Vagina (tissue), 2 donors: ENCODE measurements at places on chromosomes 11 and 22.

- no peak for DNase-seq
Measured at GRCh38 chr11:132072044-132072857, 701.8 kb downstream of the NTM start.

- DNase-seq: no peak
Measured at GRCh38 chr22:37178350-37179125, 9.5 kb downstream of the C1QTNF6 start.

GRCh38 chr11:2590131-2590964 lies 109.4 kb downstream of the KCNQ1OT1 start:
- DNase-seq: no peak

- no peak for DNase-seq
Measured at GRCh38 chr11:108906329-108906728, 241.5 kb downstream of the DDX10 start.

DNA sequence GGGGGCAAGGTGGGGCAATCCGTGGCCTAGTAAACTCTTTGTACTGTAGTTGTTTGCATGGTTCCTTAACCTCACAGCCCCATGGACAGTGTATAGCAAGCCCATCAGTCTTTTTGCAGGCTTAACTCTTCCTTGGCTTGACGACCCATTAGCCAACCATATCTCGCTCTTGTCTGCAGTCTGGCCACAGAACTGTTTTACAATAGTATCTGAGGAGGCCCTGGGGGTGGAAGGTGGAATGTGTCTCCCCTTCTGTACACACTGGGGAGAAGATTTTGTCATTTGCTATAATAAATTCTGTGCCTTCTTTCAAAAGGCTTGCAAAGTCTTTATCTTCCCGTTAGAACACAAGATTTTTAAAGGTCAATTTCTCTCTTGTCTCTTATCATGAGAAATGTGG lies 190.3 kb upstream of the NARS2 start:
- DNase-seq: no peak

GRCh38 chr11:17684550-17684949 lies 34.8 kb upstream of the MYOD1 start:
- no peak for DNase-seq

DNA sequence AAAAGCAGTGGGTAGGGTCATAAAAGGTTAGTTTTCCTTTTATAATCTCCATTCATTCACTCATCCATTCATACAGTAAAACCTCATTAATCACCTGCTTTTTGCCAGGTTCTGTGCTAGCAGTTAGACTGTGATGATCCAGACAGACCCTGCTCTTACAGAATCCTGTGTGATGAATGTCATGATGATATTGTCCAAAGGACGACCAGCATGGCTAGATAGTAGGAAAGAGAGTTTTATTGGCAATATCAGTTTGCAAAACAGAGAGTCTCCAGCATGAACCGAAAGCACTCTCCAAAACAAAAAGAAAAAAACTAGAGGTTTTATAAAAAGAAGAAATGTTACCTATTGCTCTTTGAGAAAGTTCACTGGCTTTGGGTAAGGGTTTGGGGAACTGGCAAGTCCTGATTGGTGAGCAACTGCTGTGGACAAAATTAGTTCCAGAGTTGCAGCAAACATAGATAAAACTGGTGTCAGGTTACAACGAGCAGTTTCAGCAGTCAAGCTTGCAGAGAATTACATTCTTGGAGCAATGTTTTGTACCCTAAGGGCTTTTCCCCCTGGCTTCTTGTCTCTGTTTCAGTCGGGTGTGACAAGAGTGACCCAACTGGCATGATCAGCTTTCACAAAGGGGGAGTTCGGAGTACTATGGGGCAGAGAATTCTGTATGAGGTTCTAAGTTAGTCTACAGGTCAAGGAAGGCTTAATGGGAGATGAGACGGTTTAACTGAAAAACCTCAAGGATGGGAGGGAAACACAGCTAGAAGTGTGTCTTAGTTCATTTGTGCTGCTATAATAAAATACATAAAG lies 58.3 kb downstream of the HSD17B12 start:
- no peak for DNase-seq

DNA sequence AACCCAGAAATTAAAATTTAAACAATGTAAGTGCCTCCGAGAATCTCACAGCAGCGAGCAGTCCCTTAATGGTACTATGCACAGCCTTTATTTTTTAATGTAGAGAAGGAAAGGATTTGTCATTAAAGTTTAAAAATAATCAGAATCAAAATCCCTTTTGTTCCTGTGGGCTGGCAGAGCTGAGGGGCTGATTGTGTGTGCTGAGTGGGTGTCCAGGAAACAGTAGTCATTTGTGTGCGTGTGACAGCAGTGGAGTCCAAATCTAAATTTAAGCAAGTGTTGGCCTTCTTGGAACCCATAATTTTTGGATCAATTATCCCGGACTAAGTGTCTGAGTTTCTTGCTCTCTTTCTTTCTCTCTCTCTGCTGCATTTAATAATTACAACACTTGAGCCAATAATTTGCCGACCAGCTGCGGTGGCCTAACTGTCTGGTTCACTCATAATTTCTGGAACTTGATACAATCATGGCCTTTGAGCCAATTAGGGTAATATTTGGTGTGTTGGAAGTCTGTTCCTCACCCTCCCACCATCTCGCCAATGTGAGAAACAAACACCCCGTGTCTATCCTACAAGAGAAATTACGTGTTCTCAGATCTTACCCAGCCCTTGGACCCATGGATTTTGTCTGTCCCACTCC lies 528.0 kb downstream of the SOX6 start:
- no peak for DNase-seq

DNA sequence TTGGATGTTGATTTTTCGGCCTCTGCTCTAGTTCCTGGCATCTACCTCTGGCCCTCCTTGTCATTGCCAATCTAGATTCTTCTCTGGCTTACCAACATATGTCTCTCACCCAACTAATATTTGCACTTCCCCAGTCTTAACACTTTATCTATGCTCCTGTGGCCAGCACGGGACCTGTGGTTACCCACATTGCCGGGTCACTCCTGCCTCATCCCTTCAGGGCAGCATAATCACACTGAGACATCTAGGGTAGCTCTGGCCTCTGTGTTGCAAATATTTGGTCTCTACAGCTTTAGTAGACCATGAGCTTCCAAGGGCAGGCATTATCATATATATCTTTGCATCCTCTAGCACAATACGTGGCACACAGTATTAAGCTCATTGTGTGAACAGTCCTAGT lies 182.0 kb upstream of the ARHGAP20 start:
- no peak for DNase-seq

DNA sequence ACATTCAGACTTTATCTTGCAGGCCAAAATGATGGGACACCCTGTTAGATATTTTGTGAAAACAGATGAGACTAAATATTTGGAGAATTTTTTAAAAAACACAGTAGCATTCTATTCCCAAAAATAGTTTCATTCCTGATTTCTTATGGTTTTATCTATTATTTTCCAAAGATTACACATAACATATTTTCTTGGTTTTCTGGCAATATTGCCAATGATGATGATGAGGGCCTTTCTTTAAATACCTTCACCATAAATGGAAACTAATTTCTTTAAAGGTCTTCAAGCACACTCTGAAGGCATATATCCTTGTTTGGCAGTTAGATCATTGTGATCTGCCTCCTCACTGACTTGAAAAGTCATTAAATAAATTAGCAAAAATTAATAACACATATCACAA lies 522.3 kb upstream of the LUZP2 start:
- no peak for DNase-seq

DNA sequence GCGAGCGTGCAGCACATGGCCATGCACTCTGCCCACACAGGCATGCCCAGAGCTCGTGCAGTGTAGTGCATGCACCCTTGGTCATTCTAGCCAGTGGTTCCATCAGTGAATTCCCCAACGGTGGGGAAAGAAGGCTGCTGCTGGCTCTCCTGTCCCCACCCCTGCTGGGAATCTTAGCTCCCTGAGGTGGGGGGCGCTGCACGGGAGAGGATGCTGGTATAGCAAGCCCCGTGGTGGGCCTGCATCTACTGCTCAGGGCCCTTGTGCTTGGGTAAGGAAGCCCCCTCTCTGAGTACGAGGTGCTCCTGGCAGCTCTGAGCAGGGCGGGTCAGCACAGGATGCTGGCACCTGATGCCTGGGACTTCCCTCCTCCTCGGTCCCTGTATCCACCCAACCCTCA lies 18.5 kb upstream of the BAIAP2L2 start:
- DNase-seq: no peak

GRCh38 chr11:41382927-41383326 lies 76.5 kb downstream of the LRRC4C start:
- DNase-seq: no peak

DNA sequence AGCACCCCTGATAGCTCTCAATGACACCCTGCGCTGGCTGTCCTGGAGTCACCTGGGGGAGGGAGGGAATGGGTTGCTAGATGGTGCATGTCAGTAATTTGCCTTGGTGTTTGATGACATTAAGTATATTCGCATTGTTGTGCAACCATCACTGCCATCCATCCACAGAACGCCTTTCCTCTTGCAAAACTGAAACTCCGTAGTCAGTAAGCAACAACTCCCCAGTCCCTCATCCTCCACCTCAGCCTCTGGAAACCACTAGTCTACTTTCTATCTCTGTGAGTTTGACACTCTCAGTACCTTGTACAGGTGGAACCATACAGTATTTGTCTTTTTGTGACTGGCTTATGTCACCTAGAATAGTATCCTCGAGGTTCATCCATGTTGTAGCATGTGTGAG lies 62.6 kb downstream of the PKNOX2 start:
- DNase-seq: no peak

- no peak for DNase-seq
Measured at GRCh38 chr22:24083361-24083760, 72.3 kb downstream of the CABIN1 start.

- no peak for DNase-seq
Measured at GRCh38 chr11:15726893-15727519, 612.3 kb downstream of the INSC start.

DNA sequence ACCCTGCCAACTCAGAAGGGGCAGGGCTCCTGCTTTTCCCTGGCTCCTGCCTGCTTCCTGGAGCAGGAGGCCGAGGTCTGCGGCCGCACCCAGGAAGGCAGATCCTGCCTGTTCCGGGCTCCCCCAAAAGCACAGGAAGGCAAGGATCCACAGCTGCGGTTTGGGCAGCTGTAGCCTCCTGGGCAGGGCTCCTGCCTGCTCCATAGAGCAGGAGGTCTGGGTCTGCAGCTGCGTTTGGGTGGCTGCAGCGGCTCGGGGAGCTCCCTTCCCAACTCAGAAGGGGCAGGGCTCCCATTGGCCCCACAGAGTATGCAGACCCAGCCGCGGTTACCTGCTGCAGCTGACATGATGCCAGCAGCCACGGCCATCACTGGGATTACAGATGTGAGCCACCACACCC lies 5.5 kb downstream of the UPK2 start:
- no peak for DNase-seq

DNA sequence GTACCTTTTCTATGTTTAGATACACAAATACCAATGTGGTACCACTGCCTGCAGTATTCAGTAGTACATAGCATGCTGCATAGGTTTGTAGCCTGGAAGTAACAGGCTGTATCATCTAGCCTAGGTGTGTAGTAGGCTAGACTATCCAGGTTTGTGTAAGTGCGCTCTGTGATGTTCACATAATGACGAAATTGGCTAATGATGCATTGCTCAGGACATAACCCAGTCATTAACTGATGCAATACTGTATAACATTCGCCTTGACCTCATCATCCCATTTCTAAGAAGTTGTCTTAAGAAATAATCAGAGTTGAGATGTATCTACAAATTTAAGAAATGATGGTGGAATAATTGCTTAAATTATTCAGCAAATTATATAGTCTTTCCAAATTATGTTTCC lies 116.0 kb upstream of the TIMP3 start:
- no peak for DNase-seq

DNA sequence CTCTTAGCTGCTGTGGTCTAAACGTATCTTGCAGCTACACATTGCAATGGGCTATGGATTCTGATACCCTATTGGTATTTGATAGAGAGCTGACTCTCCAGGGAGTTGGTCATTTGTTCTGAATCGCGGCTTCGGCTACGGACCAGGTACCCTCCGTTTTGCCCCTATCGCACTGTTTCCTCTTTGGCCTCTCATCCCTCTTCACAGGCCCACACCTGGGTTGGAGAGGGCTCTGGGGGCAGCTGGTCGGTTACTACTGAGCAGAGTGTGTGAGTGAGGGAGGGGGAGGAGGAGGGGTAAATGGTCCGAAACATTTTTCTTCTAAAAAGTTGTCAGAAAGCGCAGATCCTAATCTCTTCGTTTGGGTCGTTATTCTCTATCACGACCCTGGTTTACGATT lies 48.8 kb upstream of the HSD17B12 start:
- DNase-seq: no peak

GRCh38 chr11:72784662-72785061 lies 9.2 kb downstream of the STARD10 start:
- DNase-seq: no peak

DNA sequence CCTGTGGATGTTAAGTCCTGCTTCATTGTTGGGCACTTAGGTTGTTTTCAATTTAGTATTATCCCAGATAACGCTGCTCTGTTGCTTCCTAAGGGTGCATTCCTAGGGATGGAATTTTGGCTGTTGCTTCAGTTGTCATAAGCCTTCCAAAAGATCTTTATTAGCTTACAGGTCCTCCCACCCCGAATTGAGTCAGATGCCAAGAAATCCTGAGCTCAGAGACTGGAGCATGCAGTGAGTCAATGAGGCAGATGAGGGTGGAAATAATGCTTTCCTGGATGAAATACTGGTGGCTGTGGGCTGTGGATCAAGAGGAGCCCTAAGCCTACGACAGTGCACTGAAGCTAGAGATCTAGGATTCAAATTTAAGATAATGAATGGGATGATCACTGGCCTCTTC lies 10.7 kb upstream of the IL18BP start:
- DNase-seq: no peak

GRCh38 chr11:91081440-91082043 lies 858.7 kb upstream of the CHORDC1 start:
- DNase-seq: no peak

DNA sequence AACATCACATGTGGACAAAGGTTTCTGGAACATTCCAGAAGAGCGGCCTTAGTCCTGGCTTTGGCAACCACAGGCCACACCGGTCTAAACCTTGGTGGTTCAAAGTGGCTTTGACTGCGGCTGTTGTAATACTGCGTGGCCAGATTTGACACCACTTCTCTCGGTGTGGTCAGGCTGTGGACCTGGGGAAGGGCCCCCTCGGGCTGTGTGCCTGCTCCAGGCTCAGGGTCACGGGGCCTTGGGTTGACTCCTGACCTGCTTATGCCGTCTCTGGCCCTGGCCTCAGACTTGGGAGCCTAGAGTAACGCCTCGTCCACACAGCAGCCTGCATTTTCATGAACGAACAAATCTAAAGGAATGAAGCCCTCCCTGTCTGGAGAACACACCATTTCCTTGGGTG lies 118.0 kb downstream of the PHF21B start:
- DNase-seq: no peak
